ENCODE measurements at places on chromosomes 6 and 20.

DNA sequence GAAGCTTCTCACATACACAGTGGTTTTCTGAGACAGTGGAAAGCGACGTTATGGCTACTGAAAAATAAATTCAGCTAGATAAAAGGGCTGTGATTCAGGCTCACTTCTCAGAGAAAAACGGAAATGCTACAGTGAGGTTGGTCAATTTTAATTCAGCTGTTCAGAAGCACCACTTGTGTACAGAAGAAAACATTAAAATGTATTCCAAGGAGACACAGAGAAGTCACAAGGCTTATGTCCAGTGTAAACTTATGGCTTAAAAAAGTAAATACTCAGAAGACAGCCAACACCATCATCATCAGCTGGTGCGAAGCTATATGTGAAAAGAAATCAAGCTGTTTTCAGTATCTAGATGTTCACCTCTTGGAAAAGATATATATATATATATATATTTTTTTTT lies 68.6 kb downstream of the ABHD12 start:
- no peak for DNase-seq

DNA sequence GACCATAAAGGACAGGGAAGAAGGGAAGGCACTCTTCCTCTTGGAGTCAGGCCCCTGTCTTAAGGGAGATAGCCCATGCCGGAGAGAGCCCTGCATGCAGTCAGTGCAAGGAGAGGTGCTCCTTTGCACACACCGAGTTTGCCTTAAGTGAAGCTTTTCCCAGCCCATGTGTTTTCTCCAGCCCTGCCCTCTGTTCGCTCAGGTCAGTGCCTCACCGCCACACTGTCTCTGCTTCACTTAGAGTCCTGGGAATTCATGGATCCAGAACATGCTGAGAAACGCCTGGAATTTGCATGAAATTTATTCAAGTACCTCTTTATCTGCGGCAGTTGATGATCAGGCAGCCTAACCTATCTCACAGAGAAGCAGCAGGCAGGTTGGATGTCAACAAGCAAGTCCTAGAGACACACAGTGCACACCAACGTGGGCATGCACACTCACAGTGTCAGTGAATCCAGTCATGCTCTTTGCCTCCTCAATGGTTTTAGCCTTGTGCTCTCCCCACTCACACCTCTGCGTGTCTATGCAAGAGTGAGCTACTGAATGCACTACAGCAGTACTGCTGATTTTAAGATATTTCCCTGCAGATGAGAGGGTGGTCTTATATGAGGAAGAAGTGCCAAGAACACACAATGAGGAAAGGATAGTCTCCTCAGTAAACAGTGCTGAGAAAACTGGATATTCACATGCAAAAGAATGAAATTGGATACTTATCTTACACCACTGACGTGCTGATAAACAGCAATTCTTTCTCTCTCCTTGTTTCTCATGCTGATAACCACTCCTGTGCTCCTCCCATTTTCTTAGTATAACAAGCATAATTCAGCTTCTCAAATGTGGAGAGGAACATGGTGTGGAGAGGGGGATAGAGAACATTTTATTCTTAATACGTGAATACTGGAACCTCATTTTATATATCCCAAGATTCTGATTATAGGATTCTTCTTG lies 295.1 kb upstream of the CDYL start:
- no peak for DNase-seq

GRCh38 chr20:62352402-62353288 lies 14.5 kb downstream of the LAMA5 start:
- DNase-seq, result no peak

GRCh38 chr20:46746956-46747526 lies 37.6 kb downstream of the SLC2A10 start:
- no peak for DNase-seq

- no peak for DNase-seq
Measured at GRCh38 chr20:21396599-21397340, 556 bp downstream of the NKX2-4 start.
